ENCODE measurements at places on chromosomes 3 and 15. TPM values are rescaled to one million over a fixed set of nuclear protein-coding genes. Genes with fewer than 3 reads are reported as not detected.

GOLGA8J gene
- polyA plus RNA-seq = 2.5 TPM

MAGI1 gene
- 27.7 TPM for polyA plus RNA-seq

IL17RE gene
- 15.5 TPM for polyA plus RNA-seq

TBC1D23 gene
- polyA plus RNA-seq = 36.1 TPM

TMC3 gene
- 0.11 TPM for polyA plus RNA-seq

CADPS gene
- polyA plus RNA-seq = 2.2 TPM

CLDN16 gene
- polyA plus RNA-seq = 43.0 TPM

CYP1A1 gene
- polyA plus RNA-seq = not detected

SPINK8 gene
- polyA plus RNA-seq = 0.95 TPM

PPM1L gene
- 7.6 TPM for polyA plus RNA-seq

CFAP100 gene
- polyA plus RNA-seq = 1.5 TPM

RTP2 gene
- not detected for polyA plus RNA-seq

SCAANT1 gene
- 3.3 TPM for polyA plus RNA-seq

CLSTN2 gene
- polyA plus RNA-seq = 1.7 TPM

EAF1 gene
- polyA plus RNA-seq = 14.5 TPM

FEM1B gene
- 51.8 TPM for polyA plus RNA-seq

TEX55 gene
- polyA plus RNA-seq = not detected

GJD2 gene
- not detected for polyA plus RNA-seq

APEH gene
- polyA plus RNA-seq = 156 TPM

MRAS gene
- 28.7 TPM for polyA plus RNA-seq
